A375 (cell line): ENCODE measurements at places on chromosomes 7 and 10. TPM values are rescaled to one million over a fixed set of nuclear protein-coding genes. Genes with fewer than 3 reads are reported as not detected.

VGF gene
- total RNA-seq, result 338 and 362 TPM in 2 replicates

NODAL gene
- not detected in 2 replicates for total RNA-seq

RSPH10B2 gene
- 0.11 and 0.19 TPM in 2 replicates for total RNA-seq

CAV2 gene
- total RNA-seq, result 12.8 and 17.1 TPM in 2 replicates

TECTB gene
- total RNA-seq, result not detected in 2 replicates

CISD1 gene
- total RNA-seq, result 13.2 and 28.7 TPM in 2 replicates

NMT2 gene
- total RNA-seq, result 13.4 and 18.6 TPM in 2 replicates

PRKAR2B gene
- total RNA-seq, result 8.6 and 9.7 TPM in 2 replicates

BEND7 gene
- 5.4 and 6.7 TPM in 2 replicates for total RNA-seq

WNT8B gene
- total RNA-seq, result 0.08 and 0.11 TPM in 2 replicates

IDI2 gene
- total RNA-seq, result not detected in 2 replicates

MMRN2 gene
- total RNA-seq, result 4.1 and 6.3 TPM in 2 replicates
